ENCODE measurements at places on chromosomes 7 and 10. TPM values are rescaled to one million over a fixed set of nuclear protein-coding genes. Genes with fewer than 3 reads are reported as not detected.

Gene TRPV6
- not detected for total RNA-seq

Gene NPY4R2
- total RNA-seq = not detected

Gene MAGI2
- 6.3 TPM for total RNA-seq

DNA sequence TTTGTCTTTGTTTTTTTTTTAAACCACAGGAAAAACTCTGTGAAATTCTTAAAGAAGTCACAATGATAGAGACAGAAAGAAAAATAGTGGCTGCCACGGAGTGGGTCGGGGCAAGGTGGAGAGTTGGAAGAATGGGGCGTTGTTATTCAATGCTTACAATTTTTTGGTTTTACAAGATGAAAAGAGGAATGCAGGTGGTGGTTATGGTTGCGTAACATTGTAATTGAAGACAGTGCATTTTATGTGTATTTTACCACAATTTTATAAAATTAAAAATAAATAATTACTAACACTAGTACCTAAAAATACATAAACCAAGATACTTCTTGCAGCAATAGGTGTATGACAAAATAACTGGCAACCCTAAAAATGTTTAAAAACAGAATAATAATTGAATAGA is 76.9 kb upstream of the VOPP1 start:
- DNase-seq = no peak

Gene SLC16A12
- total RNA-seq = 3.1 TPM

DNA sequence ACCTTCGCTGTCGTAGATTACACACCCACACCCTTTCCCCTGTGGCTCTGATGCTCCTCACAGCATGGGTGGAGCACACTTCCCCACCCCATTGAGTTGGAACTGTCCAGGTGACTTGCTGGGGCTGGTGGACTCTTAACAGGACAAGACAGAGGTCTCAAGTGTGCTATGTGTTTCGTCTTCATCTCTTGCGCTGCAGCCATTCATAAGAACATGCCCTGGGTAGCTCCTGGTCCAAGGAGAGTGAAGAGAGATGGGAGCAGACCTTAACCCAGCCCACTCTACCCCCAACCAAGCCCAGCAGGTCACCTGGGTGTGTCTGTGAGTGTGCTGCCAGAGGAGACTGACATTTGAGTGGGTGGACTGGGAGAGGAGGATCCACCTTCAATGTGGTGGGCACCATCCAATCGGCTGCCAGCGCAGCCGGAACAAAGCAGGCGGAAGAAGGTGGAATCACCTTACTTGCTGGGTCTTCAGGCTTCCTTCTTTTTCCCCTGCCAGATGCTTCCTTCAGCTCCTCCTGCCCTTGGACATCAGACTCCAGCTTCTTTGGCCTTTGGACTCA is 112.4 kb downstream of the HTR5A start:
- DNase-seq = no peak
